Activated CD8-positive, alpha-beta memory T cell treated with anti-CD3 and anti-CD28 coated beads, Interleukin-2, amount 10 ng/mL, durations not matched to agents 7 days and 5 days (primary cell): ENCODE measurements at places on chromosomes 1 and 21. TPM values are rescaled to one million over a fixed set of nuclear protein-coding genes. Genes with fewer than 3 reads are reported as not detected.

GRCh38 chr1:31961536-31961935 is 23.4 kb upstream of the PTP4A2 start:
- DNase-seq, result no peak

- no peak for DNase-seq
Observed at GRCh38 chr1:1175221-1176062, 1.8 kb downstream of the TTLL10 start.

DNA sequence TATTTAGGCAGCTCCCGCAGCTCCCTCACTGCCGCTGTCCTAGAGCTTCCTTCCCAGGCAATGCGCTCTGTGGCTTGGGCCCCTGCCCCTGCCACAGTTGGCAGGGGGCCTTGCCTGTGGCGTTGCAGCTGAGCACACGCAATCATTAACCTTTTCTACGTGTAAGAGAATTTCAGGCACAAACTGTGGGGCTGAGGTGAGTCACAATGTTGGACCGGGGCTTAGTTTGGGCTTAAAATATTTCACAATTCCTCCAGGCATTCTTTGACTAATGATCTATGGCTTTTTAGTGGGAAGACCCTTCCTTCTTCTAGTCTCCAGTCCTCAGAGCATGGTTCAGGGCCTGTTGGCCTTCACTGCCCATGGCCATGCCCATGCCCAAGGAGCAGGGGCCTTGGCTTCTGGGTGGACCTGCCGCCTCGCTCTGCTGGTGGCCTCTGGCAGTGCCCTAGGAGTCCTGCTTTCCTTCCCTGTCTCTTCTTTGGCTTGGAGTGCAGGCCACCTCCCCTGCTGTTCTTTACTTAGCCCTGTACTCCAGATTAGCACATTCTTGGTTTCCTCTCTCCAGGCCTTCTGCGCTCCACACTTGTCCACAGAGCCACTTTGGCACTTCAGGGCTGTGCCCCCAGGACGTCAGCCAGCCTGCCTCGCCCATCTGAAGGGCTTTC is 39.2 kb downstream of the MAPKAPK2 start:
- no peak for DNase-seq

RUNX3 gene
- 224 TPM for total RNA-seq

PLEKHA6 gene
- total RNA-seq, result 0.02 TPM
